Mesenteric fat pad (tissue), 1 donor: ENCODE measurements at places on chromosomes 16 and 17. TPM values are rescaled to one million over a fixed set of nuclear protein-coding genes. Genes with fewer than 3 reads are reported as not detected.

PRR35 gene
- total RNA-seq: not detected

TMEM114 gene
- not detected for total RNA-seq

GRCh38 chr16:46620266-46621005 is 743 bp downstream of the SHCBP1 start:
- DNase-seq: no peak

DNA sequence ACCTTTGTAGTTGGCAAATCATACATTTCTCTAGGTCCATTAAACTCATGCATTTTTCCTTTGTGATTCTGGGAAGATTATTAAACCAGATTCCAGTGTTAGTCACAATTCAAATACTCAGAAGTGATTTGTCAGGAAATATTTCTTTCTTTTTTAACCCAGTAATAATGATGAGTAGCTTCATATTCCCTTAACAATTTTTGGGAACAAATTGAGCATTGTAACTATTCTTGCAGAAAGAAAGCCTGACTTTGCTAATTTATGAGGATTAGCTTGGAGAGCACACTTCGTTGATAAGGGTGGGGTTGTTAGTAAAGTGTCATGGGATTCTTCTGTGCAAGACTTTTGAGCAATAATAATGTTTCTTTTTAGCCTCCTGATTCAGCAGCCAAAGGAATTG is 18.7 kb upstream of the KRT24 start:
- DNase-seq: no peak

DNA sequence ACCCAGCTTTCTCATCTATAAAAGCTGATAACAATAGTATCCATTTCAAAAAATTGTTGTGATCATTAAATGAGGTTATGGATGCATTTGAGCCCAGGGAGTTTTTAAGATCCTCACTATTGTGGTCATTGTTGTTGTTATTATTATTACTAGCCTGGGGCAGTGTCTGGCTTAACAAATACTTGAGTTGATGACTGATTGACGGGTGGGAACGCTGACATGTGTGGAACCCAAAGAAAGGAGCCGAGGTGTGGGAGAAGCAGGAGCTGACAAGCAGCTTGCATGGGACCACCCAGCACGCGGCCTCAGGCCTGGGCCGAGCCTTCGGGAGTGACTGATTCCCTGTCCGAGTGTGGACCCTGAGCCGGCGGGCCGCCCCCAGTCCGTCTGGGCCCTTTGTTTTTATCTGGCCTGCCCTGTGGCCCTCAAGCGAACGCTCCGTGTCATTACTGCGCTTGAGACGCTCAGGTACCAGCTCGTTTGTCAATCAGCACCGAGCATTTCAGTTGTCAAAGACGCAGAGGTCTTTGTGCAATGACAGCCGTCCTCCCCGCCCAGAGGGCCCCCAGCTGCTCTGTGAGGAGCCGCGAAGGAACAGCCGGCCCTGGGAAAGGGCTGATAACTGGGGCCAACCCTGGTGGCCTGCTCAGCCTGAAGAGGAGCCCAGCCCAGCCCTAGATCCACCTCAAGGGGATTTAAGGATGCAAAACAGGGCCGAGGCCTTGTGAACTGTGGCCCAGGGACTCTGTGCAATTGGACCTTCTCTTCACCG is 132.9 kb upstream of the FOXF1 start:
- no peak for DNase-seq

GRCh38 chr17:40936437-40936971 is 942 bp downstream of the KRT23 start:
- no peak for DNase-seq

DNA sequence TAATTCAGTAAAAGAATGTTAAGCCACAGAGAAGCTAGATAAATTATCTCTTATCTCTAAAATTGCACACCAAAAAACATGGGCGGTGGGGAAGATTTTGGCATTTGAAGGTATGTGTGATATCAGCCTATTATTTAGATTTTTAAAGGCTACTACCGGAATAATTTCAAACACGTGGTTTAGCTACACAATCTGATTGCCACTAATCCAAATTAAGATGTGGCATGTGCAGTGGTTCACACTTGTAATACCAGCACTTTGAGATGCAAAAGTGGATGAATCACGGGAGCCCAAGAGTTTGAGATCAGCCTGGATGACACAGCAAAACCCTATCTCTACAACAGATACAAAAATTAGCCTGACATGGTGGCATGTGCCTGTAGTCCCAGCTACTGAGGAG is 584.5 kb downstream of the HS3ST4 start:
- no peak for DNase-seq

- DNase-seq: no peak
These were observed 394.1 kb upstream of the TNRC6C start for GRCh38 chr17:77564278-77564920.

DNA sequence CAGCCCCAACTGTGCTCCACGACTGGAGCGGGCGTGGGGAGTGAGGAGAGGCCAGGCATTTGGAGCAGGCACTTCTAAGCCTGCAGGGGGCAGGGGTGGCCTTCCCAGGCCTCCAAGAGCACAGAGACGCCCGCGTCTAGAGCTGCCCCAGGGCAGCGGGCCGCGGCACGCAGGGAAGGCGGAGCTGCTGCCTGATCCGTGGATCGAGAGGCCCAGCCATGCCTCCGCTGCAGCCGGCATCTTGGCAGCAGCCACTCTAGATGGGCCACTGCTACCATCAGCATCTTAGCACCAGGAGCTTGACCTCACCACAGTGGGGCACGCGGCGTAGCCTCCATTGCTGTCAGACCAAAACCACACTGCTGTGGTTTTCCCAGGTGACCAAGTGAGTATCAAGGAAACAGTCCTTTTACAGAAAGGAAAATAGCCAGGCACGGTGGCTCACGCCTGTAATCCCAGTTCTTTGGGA is 20.4 kb upstream of the WDR45B start:
- no peak for DNase-seq

DNA sequence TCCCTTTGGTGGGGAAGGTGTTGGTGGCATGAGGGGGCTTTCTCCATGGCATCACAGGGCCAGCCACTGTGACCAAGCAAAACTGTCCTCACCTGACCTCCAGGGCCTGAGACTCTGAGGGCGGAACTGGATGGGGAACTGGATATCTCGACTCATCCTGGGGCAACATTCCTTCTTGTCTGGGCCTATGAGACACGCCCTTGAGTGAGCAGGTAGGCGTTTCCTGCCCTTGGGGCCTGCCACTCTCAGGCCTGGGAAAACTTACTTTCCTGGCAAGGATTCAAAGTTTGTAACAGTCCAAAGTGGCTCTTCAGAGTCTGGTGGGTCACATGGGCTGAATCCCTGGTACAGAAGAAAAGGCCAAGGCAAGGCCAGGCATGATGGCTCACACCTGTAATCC is 9.6 kb downstream of the MT1X start:
- DNase-seq: no peak

DNA sequence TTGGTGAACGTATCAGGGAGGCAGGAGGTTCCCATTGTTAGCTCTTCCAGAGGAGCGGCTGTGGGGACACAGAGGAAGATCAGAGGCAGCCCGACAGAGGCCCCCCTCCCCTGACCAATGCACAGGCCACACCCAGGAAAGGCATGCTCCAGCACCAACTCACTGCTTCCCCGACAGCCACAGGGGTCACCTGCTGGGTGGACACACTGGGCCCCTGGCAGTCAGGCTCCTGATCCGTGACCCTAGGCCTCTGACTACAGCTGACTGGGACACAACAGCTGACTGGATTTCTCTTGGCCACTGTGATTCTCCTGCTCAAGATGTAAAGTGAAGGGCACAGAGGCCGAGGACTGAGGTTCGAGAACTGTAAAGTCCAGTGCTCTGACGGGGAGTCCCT is 63.5 kb downstream of the IL21R start:
- no peak for DNase-seq

GRCh38 chr16:85423631-85424030 is 189.5 kb upstream of the GSE1 start:
- DNase-seq: no peak

- DNase-seq: no peak
These were observed 99.9 kb downstream of the MSI2 start for GRCh38 chr17:57356153-57356718.

CYGB gene
- total RNA-seq: 55.6 TPM

GRCh38 chr17:57940653-57941329 is 14.4 kb downstream of the CUEDC1 start:
- no peak for DNase-seq

- no peak for DNase-seq
These were observed 5.1 kb upstream of the SLC16A11 start for GRCh38 chr17:7048968-7049367.

HS3ST3B1 gene
- total RNA-seq: 3.6 TPM

DNA sequence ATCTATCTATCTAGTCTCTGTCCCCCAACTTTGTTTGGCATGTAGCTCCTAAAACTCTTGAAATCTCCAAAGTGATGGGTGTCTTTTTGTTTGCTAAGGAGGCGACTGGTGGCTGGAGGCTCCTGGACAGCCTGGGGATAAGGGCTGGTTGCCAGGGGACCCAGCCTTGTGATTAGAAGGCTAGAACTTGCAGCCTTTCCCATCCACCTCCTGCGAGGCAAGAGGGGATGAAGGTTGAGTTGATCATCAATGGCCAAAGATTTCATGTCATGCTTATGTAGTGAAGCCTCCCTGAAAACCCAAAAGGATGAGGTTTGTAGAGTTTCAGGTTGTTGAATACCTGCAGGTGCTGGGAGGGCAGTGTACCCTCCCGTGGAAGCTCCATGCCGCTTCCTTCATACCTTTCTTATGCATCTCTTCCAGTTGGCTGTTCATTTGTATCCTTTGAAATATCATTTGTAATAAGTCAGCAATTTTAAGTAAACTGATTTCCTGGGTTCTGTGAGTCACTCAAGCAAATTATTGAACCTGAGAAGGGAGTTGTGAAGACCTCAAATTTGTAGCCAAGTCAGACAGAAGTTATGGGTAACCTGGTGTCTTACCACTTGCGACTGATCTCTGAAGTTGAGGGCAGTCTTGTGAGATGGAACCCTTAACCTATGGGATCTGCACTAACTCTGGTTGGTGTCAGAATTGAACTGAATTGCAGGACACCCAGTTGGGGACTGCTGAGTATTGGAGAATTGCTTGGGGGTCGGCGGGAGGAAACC is 202.4 kb downstream of the SEC14L1 start:
- peak; percentile 22 for DNase-seq

CCL5 gene
- 4.0 TPM for total RNA-seq

DNA sequence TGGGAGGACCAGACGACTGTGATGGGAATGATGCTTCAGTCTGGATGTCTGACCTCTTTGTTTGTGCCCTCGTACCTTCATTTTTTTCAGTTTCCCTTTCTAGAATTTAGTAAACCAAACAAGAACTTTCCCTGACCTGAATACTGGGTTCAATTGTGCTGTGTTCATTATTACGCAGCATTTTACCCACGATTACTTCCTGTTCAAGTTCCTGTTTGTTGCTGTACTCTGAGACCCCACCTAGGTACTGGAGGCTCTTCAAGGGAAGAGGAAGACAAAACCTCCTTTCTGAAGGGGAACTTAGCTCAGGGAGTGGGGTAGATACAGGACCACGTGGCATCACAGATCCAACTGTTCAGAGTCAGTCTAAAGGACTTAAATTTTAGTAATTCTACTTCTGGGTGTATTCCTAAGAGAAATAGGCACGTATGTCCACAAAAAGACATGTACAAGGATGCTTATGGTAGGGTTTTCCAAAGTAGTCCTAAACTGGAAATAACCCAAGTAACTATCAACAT is 9.2 kb upstream of the PRKCB start:
- DNase-seq: no peak

DNA sequence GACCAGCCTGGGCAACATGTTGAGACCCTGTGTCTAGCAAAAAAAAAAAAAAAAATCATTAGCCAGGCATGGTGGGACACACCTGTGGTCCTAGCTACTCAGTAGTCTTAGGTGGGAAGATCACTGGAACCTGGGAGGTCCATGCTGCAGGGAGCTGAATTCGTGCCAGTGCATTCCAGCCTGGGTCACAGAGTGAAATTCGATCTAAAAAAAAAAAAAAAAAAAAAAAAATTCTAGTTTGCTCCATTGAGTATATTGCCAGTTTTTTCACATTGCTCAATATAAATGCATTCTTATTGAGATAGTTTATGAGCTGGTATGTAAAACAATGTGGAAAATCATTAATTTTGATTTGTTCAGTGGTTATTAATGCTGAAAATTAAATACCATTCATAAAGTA is 52.0 kb downstream of the ABHD15 start:
- DNase-seq: no peak

GRCh38 chr16:2904922-2905240 is 6.8 kb upstream of the FLYWCH1 start:
- no peak for DNase-seq

- no peak for DNase-seq
These were observed 1.7 kb downstream of the KANSL1 start for GRCh38 chr17:46191322-46192188.

SLC5A11 gene
- total RNA-seq: 0.16 TPM

- no peak for DNase-seq
These were observed 93.0 kb upstream of the CORO6 start for GRCh38 chr17:29715680-29716079.

USP32 gene
- total RNA-seq: 69.6 TPM

DNA sequence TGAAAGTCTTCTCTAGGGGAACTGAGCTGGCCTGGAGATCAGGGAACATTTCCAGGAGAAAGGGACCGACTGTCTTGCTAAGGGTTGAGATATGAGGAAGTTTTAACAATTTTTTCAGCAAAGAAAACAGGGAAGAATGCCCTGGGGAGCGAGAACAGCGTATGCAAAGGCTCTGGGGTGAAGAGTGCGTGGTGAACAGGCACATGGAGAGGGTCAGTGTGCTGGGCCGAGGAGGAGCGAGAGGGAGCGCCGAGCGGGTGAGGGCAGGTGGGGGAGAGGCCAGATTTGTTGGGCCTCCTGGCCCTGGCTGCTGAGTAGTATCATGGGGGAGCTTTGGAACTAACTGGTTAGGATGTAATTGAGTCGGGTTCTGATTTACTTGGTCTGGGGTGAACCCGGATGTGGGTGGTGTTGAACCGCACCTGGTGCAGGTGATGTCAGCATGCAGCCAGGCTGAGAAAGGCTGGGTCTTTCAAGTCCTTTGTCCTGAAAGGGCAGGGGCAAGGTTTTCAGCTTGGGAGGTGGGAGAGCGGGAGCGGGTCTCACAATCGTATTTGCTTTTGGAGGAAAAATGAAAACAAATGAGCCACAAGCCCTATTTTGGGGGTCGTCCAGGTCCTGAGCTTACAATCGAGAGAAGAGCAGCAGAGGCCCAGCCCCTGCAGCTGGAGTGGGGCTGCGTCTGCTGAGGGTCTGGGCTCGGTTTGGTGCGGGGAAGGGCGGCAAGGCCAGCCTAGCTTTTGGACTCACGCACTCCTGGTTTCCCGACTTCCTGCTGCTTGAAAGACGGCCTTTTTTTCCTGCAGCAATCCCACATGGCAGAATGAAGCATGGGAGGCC is 11.1 kb upstream of the WFDC1 start:
- DNase-seq: no peak

GRCh38 chr17:57881783-57882351 is 32.0 kb upstream of the MRPS23 start:
- DNase-seq: no peak

GRCh38 chr16:5882087-5882640 is 784.6 kb upstream of the EEF2KMT start:
- DNase-seq: no peak

GRCh38 chr17:72567774-72568173 is 447.0 kb downstream of the SOX9 start:
- no peak for DNase-seq

DNA sequence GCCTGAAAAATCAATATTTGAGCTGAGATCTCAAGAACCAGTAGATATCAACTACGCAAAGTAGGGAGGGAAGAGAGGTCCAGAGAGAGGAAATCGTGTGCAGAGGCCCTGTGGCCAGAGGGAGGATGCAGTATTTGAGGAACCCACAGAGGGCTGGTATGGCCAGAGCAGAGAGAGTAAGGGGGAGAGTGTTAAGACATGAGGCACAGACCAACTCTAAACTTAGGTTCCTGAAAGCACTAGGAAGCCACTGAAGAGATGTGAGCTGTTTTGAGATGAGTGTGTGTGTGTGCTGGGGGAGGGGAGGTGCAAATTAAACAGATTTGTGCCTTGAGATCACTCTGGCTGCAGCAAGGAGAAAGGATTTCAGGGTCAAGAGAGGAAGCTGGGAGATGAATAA is 10.9 kb downstream of the SLC13A2 start:
- DNase-seq: no peak
